ENCODE measurements at places on chromosomes 4 and X.

GRCh38 chrX:138775517-138775916, 64.0 kb upstream of the FGF13 start:
- DNase-seq = peak; percentile 21

DNA sequence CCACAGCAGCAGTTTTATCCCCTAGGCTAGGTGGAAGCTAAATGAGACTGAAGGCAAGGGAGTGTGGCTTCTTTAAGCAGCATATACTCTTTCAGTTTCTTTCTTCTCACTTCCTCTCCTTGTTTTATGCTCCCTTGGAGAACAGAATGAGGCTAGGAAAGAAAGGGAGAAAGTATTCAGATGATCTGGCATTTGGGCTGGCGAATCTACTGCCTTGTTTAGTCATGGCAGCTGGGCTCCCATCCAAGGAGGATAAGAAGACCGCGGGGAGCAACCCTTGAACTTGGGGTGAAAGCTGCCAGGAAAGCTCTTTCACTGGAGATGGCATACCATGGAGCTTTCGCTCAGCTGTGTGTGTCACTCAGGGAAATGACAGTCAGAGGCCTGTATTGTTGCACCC, 72.1 kb downstream of the ARHGEF38 start:
- peak; percentile 40 for DNase-seq

DNA sequence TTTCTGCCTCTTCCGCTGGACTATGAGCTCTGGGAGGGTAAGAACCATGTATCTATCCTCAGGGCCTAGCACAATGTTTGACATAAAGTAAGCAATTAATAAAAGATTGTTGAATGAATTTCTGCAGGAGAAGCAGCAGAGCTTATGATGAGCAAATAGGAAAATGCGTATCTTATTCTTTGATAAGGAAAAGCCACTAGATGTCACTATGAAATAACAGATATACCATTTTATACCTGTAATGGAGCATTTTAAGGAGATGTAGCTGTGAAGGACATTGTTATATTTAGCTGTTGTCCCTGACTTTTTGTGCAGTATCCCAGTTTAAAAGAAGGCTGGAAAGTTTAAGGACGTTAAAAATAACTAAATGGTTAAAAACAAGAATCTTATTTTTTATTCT, 147.2 kb upstream of the MBNL3 start:
- no peak for DNase-seq

DNA sequence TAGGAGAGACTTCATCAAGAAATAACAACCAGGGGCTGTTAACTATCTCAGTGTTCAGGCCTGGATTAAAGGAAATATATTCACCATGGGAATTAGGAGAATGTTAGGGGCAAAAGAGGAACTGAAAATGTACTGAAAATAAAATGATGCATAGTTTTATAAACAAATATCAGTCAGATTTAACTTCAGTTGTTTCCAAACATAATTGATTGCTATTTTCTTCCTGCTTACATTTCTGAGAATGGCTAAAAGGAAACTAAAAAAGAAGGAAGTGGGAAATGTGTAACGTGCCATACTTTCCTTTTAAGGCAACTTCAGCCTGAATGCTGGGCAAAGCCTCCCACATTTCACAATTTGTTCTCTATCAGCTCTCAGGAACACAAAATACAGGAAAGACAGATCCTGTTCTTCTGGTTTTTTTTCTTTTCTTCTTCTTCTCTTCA, 178.1 kb downstream of the MAML3 start:
- DNase-seq = peak; percentile 56

GRCh38 chrX:107752714-107753113, 22.9 kb downstream of the TSC22D3 start:
- DNase-seq = no peak

- DNase-seq = no peak
Observed at GRCh38 chr4:113610537-113610936, 151.0 kb downstream of the CAMK2D start.

- no peak for DNase-seq
Observed at GRCh38 chr4:118353534-118354030, 779 bp upstream of the PRSS12 start.

GRCh38 chr4:52288212-52288855, 237.2 kb downstream of the SPATA18 start:
- no peak for DNase-seq

DNA sequence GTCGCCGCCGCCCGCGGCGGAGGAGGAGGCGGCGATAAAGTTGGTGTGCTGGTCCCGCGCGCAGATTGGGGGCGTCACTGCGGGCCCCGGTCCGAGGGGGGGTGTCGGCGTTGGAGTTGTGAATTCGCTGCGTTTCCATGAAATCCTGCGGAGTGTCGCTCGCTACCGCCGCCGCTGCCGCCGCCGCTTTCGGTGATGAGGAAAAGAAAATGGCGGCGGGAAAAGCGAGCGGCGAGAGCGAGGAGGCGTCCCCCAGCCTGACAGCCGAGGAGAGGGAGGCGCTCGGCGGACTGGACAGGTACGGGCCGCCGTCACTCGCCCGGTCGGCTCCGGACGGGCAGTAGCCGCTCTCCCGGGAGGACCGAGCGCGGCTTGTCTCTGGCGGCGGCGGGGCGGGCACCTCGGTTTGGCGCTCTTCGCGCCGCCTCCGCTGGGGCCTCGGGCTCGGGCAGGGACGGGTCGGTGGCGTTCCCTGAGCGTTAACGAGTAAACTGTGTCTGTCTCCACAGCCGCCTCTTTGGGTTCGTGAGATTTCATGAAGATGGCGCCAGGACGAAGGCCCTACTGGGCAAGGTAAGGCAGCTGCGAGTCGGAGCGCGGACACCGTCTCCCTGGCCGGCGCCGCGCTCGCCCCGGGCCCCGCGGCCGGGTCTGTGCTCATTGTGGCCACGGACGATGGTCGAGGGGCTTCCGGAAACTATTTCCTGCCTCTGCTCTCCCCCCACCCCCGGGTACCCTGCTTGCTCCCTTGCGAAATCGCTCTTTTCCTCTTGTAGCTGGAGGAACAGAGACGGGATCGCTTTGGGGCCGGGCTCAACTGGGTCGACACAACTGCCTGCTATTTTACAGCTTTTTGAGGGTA, 658 bp downstream of the KDM6A start:
- peak; percentile 44 for DNase-seq

- DNase-seq = no peak
Observed at GRCh38 chr4:38591617-38592337, 72.2 kb upstream of the KLF3 start.

DNA sequence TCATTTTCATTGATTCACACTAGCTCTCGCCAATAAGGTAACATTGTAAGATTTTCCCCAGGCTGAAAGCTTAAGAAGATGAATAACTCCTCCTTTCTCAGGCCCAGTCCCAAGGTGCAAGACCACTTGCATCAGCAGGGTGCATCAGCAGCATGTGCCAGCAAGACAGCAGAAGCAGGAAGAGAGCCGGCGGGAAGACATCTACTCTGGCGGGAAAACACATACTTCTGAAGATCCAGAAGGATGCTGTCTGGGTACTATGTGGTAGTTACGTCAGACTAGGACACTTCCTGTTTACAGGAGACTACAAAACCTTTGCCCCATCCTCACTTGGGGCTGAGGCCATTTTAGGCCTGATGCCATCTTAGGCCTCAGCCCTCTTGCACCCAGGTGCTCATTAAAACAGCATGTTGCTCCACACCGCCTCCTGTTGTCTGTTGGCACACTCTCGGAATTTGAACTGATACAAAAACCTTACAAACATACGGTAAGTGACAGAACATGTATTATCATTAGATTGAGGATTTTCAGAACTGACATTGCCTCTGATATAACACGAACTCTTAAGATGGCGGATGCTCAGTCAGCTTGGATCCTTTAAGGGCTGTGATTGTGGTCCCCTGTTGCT, 886.5 kb upstream of the EPHA5 start:
- no peak for DNase-seq

DNA sequence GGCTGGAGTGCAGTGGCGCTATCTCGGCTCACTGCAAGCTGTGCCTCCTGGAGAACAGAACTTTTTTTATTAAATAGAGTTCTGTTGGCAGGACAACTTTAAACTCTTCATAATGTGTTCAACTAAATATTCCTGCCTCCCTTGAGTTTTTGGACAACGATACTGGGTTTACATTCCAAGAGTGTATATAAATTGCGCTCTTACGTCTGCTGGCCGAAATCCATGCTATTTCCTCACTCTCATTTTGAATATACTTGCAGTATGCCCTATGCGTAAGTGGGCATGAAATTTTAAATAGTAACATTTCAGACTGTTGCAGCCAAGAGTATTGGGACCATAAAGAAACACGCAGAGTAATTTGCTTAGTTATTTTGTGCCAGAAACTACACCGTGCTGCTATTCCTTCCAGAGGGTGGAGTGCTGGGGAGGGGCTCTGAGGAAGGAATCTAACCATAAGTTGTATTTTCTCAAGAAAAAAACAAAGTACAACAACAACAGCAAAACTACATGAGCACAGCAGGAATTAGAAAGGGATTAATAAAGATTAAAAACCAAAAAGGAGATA, 480.0 kb downstream of the NLGN4X start:
- DNase-seq = no peak

- no peak for DNase-seq
Observed at GRCh38 chrX:9233141-9233540, 199.2 kb upstream of the FAM9B start.

GRCh38 chrX:77694491-77694890, 91.5 kb downstream of the ATRX start:
- DNase-seq = no peak

DNA sequence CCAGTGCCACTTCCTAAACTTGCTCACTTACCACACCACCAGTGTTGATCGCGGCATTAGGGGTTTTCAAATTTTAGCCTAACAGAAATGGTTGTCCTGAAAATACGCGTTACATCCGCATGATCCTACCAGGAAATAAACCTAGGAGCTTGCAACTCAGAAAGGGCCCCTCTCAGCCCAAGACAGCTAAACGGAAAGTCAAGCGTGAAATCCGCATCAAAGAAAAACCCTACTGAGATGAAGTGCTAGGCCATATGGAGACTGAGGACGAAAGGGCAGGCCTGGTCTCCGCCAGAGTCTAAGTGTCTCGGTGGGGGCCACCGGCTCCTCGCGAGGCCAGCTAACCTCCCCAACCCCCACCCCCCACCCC, 626 bp downstream of the YTHDC1 start:
- peak; percentile 23 for DNase-seq

- DNase-seq = no peak
Observed at GRCh38 chr4:90246816-90247215, 119.6 kb downstream of the CCSER1 start.

DNA sequence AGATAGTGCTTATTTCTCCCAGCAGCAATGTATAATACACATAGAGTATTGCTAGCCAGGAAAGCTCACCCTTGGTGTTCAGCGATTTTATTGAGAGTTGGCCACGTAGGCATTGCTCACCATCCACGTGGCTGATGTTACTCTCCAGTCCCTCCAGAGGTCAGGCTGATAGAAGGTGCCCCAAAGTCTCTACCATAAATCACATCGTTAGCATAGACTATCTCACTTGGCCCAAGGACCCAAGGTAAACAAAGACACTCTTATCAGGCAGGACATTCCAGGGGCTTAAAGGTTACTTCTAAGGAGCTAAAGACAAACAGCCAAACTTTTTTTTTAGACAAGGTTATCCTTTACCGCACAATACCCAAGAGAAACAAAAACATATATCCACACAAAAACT, 30.3 kb upstream of the RGN start:
- DNase-seq = peak; percentile 35

GRCh38 chrX:82742351-82742750, 765.7 kb upstream of the POU3F4 start:
- DNase-seq = no peak

DNA sequence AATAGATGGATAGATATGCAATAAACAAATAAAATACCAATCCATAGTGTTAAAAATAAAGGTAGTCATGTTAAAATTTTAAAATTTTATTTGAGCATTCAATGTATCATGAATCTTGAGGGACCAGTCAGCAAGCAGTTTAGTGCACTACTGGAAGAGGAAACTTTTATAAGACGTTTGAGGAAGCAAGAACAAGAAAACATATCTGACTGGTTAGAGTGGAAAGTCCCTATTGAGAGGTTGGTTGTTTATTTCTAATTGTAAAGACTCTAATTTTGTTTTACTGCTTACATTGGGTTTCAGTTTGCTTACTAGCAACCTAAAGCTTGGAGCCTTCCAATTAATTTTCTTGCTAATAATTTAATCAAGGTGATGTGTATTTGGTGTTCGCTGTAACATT, 786.2 kb downstream of the RAB28 start:
- no peak for DNase-seq

- peak; percentile 17 for DNase-seq
Observed at GRCh38 chrX:46642145-46642544, 68.6 kb downstream of the CHST7 start.

GRCh38 chr4:122536001-122536400, 79.5 kb upstream of the IL2 start:
- peak; percentile 1 for DNase-seq

GRCh38 chr4:123588631-123589241, 192.1 kb downstream of the SPRY1 start:
- peak; percentile 60 for DNase-seq

GRCh38 chr4:132382243-132382642, 766.9 kb upstream of the PCDH10 start:
- DNase-seq = no peak

- DNase-seq = no peak
Observed at GRCh38 chrX:47179221-47179927, 14.3 kb upstream of the UBA1 start.

GRCh38 chr4:6282314-6282771, 12.7 kb downstream of the WFS1 start:
- DNase-seq = peak; percentile 62

DNA sequence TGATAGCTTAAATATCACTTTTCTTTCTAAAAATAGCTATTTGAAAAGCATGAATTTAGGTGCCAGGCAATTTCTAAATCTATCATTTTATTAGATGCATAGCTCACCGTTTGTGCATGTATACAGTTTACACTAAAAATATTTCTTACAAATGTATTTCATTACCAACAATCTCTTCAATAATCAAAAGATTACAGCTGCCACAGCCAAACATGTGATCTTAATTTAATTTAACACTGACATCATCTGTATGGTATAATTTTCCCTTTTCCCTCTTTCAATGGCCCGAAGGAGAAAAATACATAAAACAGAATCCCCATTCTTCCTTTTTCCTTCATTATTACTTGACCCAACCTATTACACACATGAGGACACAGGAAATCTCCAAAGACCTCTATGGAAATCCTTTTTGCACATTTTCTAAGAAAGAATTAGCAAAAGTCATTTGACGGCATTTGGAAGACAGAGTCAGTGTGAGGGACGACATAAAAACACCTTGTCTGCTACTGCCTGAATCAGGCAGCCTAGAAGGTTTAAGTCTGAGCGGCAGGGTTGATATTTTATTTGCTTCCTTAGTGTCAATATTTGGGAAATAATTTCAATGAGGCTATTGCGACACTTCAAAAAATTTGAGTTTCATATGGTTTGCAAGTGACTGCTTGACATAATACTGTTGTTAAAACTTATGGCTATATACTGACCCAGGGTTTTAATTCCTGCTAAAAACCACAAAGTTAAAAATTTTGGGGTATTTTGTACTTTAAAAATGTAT, 111.2 kb downstream of the TTC29 start:
- DNase-seq = no peak

GRCh38 chrX:26562156-26562555, 346.2 kb downstream of the MAGEB5 start:
- no peak for DNase-seq

DNA sequence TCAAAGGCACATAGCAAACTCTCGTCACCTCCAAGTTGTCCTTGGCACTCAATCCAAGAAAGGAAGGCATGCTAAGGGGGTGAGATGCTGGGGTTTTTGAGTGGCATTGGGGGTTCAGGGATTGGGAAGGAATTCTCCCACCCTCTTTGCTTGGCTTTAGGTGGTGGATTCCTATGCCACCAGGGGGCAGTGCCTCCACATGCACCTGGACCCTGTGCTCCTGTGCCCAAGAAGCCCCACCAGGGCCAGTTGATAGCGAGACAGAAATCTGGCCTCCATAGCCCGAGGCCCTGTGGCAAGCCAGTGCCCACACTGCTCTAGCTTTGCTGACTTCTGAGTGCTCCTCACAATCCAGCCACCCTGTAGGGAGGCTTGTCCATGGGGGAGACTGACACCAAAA, 2.0 kb upstream of the FATE1 start:
- DNase-seq = no peak
